ENCODE measurements at places on chromosomes 2 and 18. TPM values are rescaled to one million over a fixed set of nuclear protein-coding genes. Genes with fewer than 3 reads are reported as not detected.
A peak's percentile ranks its signal among the peaks of the same experiment; 100 is the strongest.

- no peak for DNase-seq
Measured at GRCh38 chr18:36933552-36933951, 104.6 kb downstream of the KIAA1328 start.

SLC5A7 gene
- total RNA-seq = 3.0 TPM

DNA sequence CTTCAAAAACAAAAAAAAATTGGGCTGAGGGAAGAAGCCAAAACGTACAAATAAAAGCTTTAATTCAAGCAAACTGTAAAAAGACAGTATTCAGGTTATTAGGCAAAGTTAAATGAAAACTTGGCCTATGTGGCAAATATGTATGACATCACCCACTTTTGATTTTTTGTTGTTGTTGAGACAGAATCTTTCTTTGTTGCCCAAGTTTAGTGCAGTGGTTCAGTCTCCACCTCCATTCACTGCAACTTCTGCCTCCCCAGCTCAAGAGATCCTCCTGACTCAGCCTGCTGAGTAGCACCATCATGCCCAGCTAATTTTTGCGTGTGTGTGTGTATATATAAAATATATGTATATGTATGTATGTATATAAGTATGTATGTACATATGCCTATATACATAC is 440.4 kb upstream of the NRXN1 start:
- DNase-seq = no peak

DNA sequence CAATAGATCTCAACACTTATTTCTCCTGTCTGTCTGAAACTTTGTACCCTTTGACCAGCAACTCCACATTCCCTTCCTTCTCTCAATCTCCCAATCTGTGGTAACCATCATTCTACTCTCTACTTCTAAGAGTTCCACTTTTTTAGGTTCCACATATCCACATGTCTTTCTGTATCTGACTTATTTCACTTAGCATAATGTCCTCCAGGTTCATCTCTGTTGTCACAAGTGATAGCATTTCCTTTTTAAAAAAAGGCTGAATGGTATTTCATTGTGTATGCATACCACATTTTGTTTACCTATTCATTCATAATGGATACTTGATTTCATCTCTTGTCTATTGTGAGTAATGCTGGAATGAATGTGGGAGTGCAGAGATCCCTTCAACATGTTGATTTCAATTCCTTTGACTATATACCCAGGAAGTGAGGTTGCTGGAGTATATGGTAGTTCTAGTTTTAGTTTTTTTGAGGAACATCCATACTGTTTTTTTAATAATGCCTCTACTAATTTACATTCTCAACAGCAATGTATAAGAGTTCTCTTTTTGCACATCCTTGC is 18.8 kb upstream of the MMADHC start:
- no peak for DNase-seq

VWC2L gene
- 0.23 TPM for total RNA-seq

DNA sequence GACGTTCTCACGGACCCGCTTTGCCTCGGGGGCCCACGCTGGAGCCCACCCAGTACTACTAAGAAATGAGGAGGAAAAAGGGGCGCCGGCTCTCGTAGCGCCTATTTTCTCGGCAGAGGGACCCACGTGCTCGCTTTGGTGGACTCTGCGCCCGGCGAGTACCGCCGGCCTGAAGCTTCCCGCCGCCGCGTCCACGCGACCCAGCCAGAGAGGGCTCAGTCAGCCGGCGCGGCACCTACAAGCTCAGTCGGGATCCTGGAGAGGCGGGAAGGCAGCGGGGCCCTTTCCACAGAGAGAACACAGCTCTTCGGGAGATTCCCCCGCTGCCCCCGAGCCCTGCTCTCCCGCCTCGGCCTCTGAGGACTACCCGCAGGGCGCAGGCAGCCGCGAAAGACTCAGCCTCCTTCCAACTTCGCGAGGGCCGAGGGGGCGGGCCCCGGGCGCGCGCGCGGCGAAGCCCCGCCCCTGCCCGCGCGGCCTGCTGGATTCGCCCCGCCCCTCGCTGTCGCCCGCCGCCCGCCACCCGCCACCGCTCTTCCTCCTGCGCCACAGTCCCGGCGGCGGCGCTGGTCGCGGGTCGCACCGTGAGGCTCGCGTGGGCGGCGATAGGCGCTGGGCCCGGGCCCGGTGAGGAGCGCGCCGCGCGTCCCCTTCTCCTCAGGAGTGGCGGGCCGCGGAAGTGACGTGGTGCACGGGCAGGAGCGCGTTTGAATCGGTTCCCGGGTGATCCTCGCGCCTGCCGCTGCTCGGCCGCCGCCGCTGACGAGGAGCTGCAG is at the start of gene SMCHD1:
TSS of gene SMCHD1 (plus strand) at position 549 of the 776 bp plus-strand sequence. CDS start 350 bp downstream, outside the sequence.
- peak; percentile 72 for DNase-seq

- DNase-seq = no peak
Measured at GRCh38 chr2:34241905-34242762, 643.0 kb upstream of the FAM98A start.

RBM44 gene
- 0.42 TPM for total RNA-seq

MOGAT1 gene
- total RNA-seq = not detected

- DNase-seq = no peak
Measured at GRCh38 chr18:27994571-27994970, 182.4 kb downstream of the CDH2 start.

TNFRSF11A gene
- total RNA-seq = 0.16 TPM

GRCh38 chr2:156653675-156654074 is 217.5 kb downstream of the GPD2 start:
- no peak for DNase-seq

- no peak for DNase-seq
Measured at GRCh38 chr2:10236571-10237391, 65.9 kb upstream of the HPCAL1 start.

Measured in neural crest cell (in vitro differentiated cells).